ENCODE measurements at places on chromosomes 4 and X.

DNA sequence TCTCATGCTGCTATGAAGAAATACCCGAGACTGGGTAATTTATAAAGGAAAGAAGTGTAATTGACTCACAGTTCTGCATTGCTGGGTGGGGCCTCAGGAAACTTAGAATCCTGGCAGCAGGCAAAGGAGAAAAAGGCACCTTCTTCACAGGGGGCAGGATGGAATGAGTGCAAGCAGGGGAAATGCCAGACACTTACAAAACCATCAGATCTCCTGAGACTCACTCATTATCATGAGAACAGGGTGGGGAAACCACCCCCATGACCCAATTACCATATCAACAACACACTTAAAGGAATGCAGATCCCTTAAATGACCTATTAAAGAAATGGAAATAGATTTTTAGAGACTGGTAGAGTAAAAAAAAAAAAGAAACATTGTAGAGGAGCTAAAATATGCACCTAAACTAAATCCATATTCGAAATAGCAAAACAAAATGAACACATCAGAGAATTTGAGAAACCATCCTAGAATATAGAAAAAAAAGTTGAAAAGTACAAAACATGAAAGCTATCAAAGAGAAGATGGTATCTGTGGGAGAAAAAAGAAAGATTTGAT lies 104.3 kb upstream of the UGT8 start:
- DNase-seq, result no peak

DNA sequence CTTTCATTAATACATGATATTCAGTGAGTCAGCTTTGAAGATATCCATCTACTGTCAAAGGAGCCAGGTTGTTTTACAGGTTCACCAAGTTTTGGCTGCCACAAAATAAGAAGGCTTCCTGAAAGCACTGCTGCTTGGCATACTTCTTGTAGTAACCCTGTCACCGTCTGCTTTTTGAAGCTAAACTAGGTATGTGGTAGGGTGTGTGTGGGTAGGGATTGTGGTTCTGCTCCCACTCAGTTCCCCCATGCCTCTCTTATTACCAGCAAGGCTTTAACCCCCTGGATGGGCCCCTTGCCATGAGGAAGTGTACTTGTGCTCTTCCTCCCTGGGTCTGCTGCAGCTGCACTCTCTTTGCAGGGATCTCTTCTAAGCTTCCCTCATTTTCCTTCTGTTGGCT lies 191.2 kb downstream of the BANK1 start:
- no peak for DNase-seq

- DNase-seq, result peak; percentile 48
Observed at GRCh38 chr4:15410750-15411149, 17.1 kb upstream of the C1QTNF7 start.

DNA sequence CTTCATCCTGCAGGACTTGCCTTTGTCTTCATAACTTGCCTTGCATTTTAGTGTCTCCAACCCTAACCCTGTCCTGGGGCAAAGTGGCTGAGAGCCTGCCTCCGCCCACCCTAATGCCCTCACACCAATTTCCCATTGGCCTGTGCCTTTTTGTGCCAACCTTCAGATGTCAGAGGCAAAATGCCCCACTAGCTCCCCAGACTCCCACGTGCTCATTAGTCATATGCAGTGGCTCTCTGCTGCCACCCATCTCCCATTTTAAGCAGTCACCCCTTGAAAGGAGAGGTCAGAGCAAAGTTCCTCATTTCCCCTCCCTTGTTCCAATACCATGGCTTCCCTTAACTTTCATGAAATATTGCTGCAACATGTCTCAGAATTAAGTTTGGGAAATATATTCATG lies 74.8 kb upstream of the PASD1 start:
- no peak for DNase-seq

DNA sequence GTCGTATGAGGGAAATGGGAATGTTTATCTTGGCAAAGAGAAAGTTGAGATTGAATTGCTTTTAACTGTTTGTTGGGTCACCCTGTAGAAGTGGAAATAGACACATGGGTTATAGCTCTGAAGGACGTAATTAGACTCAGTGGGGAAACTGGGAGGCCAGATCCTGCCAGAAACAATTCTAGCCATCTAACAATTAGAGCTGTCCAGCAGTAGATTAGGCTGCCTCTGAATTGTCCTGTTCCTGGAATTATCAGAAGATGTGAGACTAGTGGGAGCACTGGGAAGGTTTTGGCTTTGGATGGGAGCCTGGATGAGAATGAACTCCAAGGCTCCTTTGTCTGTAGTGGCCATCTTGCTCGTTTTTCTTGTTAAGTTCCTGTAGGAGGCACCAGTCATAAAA lies 61.9 kb upstream of the IGFBP7 start:
- no peak for DNase-seq

GRCh38 chrX:44961817-44962607 lies 89.0 kb downstream of the KDM6A start:
- no peak for DNase-seq

DNA sequence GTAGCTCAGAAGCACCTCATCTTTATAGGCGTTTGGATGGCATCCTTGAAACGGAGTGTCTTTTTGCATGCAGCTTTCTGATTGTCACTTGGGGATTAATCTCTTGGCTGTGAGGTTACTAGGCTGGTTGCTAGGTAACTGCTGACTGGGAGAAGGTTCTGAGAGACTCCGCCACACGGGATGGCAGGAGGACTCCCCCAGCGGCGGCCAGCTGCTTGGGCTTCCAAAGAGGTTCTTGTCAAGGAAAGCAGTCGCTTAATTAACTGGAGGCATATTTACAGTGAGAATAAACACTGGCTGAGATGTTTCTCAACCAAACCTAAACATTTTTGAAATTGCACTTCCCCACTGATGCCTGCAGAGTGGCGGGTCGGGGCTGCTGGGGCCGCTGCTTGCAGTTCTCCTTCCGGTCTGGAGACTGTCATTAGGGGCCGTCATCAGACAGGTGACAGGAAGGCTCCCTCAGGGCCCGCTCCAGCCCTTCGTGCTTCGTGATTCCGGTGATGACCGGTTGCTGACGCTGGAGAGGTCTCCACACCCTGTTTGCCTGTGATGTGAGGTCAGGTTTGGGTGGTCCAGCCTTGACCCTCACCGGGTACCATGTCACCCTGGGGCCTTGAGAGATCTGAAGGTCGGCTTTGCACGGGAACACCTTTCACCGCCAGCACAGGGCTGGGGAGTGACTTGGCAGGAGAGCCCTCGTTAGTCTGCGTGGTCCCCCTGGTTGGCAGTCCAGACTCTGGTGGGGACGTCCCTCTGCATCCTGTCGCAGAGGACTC lies 9.1 kb downstream of the NSG1 start:
- peak; percentile 31 for DNase-seq

GRCh38 chr4:121712001-121712651 lies 15.3 kb upstream of the ANXA5 start:
- DNase-seq, result no peak

DNA sequence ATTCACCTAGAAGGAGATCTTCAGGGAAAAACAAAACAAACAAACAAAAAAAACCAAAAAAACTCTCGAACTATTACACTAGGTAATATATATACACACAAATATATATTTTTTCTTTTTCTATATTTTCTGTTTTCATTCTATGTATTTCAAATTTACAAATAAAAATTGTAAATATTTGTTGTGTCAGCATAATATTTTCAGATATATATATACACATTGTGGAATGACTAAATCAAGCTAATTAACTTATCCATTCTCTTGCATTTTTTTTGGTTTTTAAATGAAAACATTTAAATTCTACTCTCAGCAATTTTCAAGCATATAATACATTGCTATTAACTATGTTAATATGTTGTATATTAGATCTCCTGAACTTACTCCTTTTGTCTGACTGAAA lies 762.0 kb upstream of the PCDH10 start:
- DNase-seq, result no peak

- DNase-seq, result no peak
Observed at GRCh38 chr4:178026999-178027398, 584.8 kb upstream of the AGA start.

DNA sequence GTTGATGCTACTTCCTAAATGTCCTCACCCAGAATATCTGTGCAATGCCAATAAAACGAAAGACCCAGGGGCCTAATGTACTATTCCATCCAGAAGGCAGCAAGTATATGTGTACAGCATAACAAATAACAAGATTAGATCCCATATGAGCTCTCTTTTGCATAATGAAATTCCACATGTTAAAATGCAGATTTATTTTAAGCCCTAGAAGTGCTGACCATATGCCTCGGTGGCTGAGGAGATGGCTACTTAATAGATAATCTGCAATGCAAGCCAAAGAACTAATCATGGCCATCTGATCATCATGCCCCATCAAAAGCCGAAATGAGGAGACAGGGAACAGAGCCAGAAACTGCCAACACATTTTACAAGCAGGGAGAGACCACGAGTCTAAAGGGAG lies 293.5 kb downstream of the KCNIP4 start:
- no peak for DNase-seq

GRCh38 chrX:118736394-118737010 lies 9.1 kb downstream of the IL13RA1 start:
- no peak for DNase-seq

DNA sequence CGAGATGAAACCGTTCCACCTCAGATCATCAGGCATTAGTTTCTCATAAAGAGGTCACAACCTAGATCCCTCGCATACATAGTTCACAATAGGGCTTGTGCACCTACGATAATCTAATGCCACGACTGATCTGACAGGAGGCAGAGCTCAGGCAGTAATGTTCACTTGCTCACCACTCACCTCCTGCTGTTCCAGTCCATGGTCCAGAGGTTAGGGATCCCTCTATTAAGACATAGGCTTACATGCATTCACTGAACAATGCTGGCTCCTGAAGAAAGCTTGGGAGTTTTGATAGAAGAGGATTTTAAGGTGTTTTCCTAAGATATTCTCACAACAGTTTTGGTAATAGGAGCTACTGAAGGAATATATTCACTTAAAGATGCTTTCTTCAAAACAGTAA lies 236.1 kb upstream of the FTHL17 start:
- no peak for DNase-seq

- DNase-seq, result no peak
Observed at GRCh38 chrX:39331082-39331704, 529.9 kb downstream of the MID1IP1 start.

DNA sequence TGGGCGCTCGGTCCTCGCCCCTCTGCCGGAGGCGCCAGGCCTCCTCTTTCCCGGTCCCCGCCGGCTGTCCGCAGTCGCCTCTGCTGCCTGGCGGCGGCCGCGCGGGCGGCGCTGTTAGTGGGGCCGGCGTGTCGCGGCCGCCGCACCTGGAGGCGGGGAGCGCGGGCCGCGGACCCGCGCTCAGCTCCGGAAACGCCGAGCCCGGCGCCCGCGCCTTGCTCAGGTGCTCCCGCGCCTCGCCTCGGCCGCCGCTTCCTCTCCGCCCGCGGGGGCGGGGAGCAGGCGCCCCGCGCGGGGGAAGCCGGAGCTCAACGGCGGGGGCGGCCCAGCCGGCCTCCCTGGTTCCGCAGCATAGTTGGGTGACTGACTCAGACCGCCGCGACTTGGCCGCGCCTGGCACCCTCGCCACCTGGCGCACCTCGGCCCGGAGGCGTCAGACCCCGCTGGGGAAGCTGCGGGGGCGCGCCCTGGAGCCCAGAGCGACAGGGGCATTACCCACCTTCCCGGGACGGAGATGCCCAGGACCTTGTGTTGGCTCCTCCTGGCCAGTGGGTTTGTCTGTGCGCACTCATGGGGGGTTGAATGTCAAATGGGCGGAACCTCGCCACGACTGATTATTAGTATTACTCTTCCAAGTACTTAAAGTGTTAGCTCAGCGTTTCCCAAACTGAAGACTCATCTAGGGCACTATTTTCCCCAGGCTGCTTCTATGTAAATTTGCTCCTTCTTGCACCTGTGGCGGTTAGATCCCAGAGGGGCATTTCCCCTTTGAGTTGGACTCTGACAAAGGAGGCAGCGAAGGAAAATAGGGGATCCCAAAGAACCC lies at the start of gene ARAP2:
TSS of gene ARAP2 (minus strand) at position 258 of the 826 bp plus-strand sequence. CDS start 15,028 bp downstream, outside the sequence.
- DNase-seq, result peak; percentile 14

DNA sequence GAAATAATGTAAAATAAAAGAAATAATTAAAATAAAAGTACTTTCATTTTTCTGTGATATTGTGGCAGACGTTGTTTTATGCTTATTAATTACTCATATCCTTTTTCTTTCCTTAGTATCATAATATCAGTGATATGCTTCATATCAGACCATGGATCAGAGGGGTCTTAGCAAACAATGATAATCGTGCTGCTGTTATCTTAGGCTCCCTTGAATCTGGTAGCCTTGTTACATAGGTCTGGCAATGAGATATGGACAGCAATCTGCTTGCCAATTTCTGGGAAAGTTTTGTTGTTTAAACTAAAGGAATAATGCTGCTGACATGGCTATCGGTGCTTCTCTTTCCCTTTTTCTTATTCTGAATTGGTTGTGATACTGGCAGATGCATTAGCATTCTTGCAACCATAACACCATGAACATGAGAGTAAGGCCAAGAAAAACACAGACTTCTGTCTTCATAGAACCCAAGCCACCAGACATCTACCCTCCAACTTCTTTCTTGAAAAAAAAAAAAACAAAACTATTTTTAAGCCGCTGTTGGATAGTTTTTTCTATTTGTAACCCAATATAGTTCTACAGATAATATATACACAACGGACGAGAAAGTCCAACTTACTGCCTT lies 16.4 kb downstream of the EPHA5 start:
- no peak for DNase-seq

GRCh38 chr4:28636971-28637370 lies 1776.3 kb downstream of the STIM2 start:
- DNase-seq, result no peak

GRCh38 chr4:145820407-145820806 lies 118.2 kb downstream of the ZNF827 start:
- DNase-seq, result no peak

DNA sequence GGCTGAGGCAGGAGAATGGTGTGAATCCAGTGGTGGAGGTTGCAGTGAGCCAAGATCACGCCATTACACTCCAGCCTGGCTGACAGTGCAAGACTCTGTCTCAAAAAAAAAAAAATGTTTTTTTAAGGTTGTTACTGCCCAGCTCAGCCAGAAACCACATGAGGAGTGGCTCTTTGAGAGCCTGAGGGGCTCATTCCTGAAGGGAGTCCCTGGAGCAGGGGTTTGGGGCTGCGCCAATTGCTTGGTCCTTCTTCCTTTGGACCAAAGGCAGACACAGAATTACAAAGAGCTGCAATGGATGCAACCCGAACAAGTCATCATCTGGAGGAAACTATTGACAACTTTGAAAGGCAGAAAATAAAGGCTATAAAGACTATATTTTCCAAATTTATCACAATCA lies 60.6 kb upstream of the WWC2 start:
- DNase-seq, result no peak

- DNase-seq, result peak; percentile 50
Observed at GRCh38 chrX:16946361-16946964, at the start of gene REPS2. Gene REPS2 (plus strand): TSS chrX:16946658. CDS start chrX:16946862, 204 bp downstream.

DNA sequence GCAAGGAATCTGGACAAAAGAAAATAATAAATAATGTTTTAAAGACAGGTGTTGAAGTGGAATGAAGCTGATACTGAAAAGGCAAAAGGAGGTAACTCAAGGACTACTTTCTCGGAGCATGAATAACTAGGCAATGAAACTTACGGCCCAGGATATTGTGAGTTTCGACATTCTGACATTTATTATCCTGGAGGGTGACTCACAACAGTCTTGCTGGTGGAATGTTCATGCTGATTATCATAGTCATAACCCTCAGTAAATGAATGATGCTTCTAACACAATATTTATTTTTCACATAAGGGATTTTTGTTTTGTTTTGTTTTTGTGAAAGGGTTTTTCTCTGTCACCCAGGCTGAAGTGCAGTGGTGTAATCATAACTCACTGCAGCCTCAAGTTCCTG lies 147.0 kb upstream of the HPGD start:
- peak; percentile 90 for DNase-seq

GRCh38 chrX:130340271-130340670 lies 552 bp downstream of the SLC25A14 start:
- DNase-seq, result no peak

GRCh38 chr4:44722001-44722400 lies 4.4 kb downstream of the GNPDA2 start:
- DNase-seq, result no peak
